Stimulated activated naive CD4-positive, alpha-beta T cell treated with Interleukin-2 at 50 U/mL for 16 hours (primary cell): ENCODE measurements at places on chromosomes 12 and 14.

DNA sequence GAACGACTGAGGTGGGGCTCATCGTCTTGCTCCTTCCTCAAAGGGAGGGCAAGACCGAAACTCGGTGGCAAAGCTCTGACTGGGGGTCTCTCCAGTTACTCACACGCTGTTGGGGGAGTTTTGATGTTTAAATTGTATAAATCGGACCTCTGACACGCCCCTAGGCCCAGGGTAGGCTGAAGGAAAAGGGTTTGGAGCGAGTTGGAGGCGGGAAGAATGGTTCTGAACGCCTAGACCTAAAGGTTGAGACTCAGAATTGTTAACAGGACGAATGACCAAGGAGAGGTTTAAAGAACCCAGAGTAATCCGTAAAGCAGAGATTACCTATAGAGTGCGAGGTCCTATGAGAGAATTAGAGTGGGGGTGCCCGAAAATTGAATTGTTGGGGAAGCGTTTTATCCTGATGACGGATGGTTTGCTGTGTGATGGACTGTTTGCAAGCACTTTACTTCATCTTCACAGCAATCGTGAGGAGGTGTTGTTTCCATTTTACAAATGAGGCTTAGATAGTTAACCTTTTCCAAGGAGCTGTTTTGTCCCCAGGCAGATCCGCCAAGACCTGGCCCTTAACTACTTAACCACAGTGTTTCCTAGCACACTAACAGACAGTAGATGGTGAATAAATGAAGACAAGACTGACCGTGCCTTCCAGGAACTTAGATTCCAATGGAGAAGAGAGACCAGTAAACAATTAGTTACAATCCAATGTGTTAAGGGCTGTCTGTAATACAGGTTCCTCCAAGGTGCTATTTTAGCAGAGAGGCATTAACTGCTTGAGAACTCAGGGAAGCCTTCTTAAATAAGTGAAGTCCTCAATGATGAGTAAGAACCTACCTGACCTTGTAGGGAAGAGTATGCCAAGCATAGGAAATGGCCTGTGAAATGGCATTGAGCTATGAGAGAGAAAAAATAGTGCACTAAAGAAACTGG lies 929 bp upstream of the UBE2N start:
- no peak for DNase-seq

GRCh38 chr12:110277530-110278254 lies 3.4 kb upstream of the ATP2A2 start:
- no peak for DNase-seq

DNA sequence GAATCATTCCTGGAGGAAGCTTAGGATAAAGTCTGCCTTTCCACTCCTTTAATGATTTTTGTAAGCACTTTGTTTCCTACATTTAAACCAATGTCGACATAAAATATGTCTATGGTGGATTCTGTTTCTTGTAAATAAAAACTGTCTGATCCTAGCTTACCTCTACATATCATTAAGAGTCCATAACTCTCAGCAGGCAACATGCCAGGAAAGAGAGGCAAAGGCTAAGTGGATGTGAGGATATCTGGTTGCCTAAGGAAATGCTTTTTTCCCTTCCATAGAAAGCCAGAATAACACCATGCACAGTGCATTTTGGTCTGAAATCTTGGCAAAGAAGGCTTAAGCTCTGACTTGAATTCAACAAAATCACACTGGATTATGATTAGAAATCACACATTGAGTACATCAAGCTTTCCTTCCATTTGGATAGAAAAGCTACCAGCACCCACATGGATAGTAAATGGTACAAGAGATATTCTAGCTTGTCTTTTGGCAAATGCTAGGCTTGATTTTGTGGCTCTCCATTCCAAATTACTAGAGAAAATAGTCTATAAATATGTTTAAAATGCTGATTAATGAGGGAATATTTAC lies 57.0 kb upstream of the CNTN1 start:
- DNase-seq, result no peak

- DNase-seq, result no peak
These were observed 64.1 kb downstream of the APPL2 start for GRCh38 chr12:105171691-105172436.

GRCh38 chr14:96303981-96304380 lies 48.0 kb downstream of the BDKRB1 start:
- DNase-seq, result no peak
